Hepatocyte (in vitro differentiated cells): ENCODE measurements at places on chromosomes 2 and 18. TPM values are rescaled to one million over a fixed set of nuclear protein-coding genes. Genes with fewer than 3 reads are reported as not detected.

ITGA4 gene
- 4.1 and 6.3 TPM in 2 replicates for total RNA-seq

LYG2 gene
- total RNA-seq = not detected in 2 replicates

DNA sequence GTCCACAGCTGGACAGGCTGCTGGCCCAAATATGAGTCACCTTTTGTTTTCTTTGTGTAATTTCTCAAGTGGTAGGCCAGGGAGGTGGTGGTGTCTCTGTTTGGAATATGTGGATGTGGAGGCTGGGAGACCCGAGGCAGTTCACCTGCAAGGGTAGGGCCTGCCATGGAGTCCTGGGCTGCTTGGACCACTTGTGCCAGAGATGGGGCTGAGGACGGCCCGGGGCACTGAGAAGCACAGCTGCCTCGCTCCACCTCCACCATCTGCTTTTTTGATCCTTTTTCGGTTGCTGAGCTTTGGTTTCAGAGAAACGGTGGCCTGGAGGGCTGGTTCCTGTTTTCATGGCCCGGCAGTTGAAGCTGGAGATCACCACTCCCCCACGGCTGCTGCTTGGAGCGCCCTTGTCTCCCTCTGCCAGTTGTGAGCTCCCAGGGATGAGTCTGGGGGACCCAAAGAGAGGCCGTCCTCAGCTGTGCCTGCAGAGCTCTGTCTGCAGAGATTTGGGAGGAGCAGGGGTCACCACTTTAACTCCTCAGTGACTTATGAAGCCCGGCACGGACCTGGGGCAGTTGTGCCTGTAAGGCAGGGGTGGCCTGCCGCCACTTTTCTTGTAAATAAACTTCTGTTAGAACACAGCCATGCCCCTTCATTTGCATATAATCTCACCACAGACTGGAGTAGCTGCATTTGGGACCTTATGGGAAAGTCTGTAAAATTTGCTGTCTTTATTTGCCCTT lies 67.6 kb upstream of the MCFD2 start:
- no peak for DNase-seq

DNA sequence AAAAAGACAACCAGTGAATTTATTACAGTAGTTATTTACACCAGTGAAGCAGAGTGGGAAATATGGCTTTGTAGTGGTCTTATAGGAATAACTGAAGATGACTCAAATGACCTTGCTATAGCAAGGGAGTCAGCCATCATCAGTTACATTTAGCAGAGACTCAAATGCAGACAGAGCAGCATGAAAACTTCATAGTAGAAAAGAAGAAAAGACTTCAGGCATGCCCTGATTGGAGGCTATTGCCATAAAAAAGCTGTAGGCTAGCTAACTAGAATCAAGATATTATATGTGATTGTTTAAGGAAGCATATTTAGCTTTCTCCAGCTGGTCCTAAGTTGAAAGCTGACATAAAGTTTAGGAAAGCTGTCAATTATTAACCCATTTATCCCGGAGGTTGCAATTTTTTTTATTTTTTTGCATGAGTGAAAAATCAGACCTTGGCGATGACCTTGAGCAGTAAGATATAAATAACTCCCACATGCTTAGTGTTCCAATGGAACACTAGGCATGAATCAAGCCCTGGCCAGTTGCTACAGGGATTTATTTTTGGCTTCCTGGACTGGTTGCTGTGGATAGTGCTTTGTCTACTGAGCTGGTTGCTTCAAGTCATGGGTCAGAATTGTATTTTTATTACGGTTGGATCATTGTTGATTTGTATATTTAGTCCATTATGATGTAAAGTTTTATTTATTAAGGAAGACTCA lies 675.6 kb upstream of the VRK2 start:
- DNase-seq = no peak

DNA sequence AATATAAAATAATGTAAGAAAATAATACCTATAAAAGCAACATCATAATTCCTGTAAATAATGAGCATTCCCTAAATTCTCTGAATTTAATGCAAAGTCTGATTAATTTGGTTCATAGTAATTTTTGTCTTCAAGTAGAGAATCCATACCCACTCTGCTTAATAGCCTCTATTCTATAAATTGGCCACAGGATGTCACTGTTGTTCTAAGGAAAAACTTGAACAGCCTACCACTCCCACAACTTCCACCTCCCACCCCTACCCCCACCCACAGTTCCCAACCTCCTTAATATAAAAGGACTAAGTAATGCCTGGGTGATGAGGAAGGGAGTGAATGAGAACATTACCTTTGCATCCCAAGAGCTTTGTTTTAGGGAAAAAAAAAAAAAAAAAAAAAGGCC lies 27.2 kb upstream of the BBS5 start:
- DNase-seq = peak; percentile 44

DNA sequence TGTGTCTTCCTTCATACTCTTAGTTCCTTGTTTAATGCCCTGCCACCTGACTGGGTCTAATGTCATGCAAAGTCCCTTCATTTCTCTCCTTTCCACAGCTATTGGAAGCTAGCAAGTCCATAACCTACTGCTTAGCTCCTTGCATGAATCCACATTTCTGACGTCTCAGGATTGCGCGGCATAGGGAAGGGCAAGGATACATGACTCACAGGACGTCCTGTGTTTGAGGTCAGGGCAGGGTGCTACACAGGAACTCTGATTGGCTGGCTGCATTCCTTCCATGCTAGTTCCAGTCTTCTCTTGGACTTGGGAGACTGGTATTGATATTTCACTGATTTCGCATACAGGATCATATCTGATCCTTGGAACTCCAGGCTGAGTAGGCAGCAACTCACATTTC lies 137.9 kb downstream of the CDH2 start:
- peak; percentile 7 for DNase-seq

DNA sequence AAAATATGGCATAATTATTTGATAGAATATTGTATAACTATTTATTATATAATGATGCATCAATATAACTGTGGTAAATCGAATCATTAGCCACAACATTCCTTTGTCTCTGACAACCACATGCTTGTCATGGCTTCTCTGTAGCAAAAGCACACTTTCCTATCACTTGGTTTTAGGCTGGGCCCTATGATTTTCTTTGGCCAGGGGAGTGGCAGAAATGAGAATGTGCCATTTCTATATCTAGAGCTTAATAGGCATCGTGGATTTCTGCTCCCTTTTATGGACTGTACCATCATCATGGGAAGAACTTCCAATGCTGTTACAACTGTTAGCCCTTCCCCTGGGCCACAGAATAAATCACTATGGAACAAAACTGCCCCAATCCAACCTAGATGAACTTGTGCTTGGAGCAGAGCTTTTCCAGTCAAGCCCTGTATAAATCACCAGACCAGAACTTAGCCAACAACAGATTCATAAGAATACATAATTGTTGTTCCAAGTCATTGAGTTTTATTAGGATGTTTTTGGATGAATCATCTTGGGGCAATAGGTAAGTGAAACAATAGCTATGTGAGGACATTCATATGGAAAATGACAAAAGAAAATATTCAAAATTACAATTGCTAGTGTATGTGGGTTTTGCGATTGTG lies 715.8 kb downstream of the ERBB4 start:
- no peak for DNase-seq
